ENCODE measurements at places on chromosomes 5 and 9. TPM values are rescaled to one million over a fixed set of nuclear protein-coding genes. Genes with fewer than 3 reads are reported as not detected.

SLCO4C1 gene
- total RNA-seq: 0.12 TPM

- H3K36me3 ChIP-seq: no peaks in the 10 kb centered on the region
- H3K4me1 ChIP-seq: peaks cover 76% of the 10 kb centered on the region
- H3K27me3 ChIP-seq: no peaks in the 10 kb centered on the region
- no peak overlapping the region for H3K27ac ChIP-seq
- no peak overlapping the region for H3K4me3 ChIP-seq
Measured at GRCh38 chr5:53035868-53036381, 46.8 kb downstream of the ITGA2 start.

GRCh38 chr5:179258001-179258921 lies 87.0 kb downstream of the ADAMTS2 start:
- DNase-seq: no peak
- H3K36me3 ChIP-seq: no peaks in the 10 kb centered on the region
- no peak overlapping the region for H3K27ac ChIP-seq
- H3K4me1 ChIP-seq: no peaks in the 10 kb centered on the region

GRCh38 chr5:14954616-14955343 lies 83.2 kb upstream of the ANKH start:
- no peaks in the 10 kb centered on the region for H3K36me3 ChIP-seq
- peaks cover 7% of the 10 kb centered on the region for H3K4me1 ChIP-seq
- no peak for DNase-seq
- H3K27me3 ChIP-seq: no peaks in the 10 kb centered on the region
- H3K27ac ChIP-seq: no peak overlapping the region

- no peaks in the 10 kb centered on the region for H3K36me3 ChIP-seq
- 0 out of 2 replicates have a peak, but pooled peaks cover 2% of the 10 kb centered on the region for H3K4me1 ChIP-seq
- H3K27me3 ChIP-seq: no peaks in the 10 kb centered on the region
- DNase-seq: no peak
- no peak overlapping the region for H3K4me3 ChIP-seq
Measured at GRCh38 chr9:110443866-110444220, 106.2 kb upstream of the TXNDC8 start.

RASEF gene
- 0.12 TPM for total RNA-seq

MYOZ3 gene
- total RNA-seq: 0.10 TPM

OR13C2 gene
- not detected for total RNA-seq

MEIKIN gene
- total RNA-seq: not detected

NPR2 gene
- total RNA-seq: 18.8 TPM

- DNase-seq: no peak
- H3K27me3 ChIP-seq: peaks cover 10% of the 10 kb centered on the region
Measured at GRCh38 chr9:121817476-121817875, 166.0 kb downstream of the DAB2IP start.

DNA sequence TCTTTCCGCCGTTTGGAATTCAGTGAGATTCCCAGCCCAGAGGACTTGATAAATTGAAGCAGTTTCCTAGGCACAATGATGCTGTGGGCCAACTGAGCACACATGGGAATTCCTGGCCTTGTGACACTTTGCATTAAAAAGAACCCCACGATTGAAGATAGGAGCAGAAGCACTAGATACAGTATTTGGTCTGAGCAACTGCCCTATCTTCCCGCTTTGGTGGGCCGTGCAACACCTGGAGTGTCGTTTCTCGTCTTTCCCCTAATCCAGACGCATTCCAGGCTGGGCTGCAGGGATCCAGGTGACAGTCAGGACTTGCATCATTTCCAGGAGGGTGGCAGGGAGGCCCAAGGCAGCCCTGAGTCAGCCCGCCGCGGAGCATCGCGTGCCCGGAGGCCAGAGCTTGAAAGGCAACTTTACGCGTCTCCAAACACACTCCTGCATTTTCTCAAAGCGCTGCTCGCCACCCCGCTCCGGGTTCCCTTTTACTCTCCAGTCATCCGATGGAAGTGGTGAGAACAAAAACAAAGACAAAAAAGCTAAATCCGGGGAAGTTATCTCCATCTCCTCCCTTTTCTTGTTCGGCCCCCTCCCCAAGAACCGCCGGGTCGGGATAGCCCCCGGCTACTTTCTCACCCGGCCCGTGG lies 753 bp upstream of the STC2 start:
- H3K27ac ChIP-seq: peak overlapping the region; percentile 85
- peak; percentile 54 for DNase-seq
- peaks cover 52% of the 10 kb centered on the region for H3K4me1 ChIP-seq
- peak overlapping the region; percentile 96 for H3K4me3 ChIP-seq
- no peaks in the 10 kb centered on the region for H3K27me3 ChIP-seq

DNA sequence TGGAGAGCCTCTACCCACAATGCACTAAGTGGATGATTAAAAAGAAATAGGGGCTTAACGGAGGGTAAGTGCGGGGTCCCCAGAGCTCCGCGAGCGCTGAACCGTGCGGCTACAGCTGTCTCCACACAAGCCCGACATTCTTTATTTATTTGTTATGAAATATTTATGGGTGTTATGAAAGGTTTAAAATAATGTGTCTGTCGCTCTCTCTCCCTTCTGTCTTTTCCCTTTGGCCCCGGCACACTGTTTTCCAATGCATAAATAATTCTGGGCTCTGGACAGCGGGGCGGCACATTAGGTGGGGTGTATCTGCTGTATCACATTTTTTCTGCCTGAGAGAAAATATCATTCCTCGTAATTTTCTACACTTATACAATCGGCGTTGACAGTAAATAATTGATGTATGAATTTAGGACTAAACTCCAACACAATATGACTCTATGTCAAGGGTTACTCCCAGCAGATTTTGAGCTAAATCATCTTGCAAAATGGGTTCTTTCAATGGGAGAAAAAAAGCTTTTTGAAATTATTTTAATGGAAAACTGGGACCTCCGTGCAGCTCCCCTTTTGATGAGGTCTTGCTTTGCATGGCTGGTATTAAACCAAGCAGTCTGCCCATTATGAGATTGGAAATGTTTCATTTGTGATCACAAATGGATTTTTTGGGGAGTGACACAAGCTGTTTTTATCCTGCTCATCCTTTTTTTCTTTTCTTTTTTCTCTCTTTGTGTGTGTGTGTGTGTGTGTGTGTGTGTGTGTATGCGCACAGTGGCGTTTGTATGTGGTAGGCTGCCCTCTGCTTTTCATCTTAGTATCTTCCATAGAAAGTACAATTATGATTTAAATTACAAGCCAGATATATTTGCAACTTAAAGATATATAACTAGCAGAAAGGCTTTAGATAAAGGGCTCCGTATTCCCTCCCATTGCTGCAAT lies 370.6 kb upstream of the IRX4 start:
- H3K4me3 ChIP-seq: no peak overlapping the region
- H3K27ac ChIP-seq: no peak overlapping the region

ABLIM3 gene
- total RNA-seq: 14.3 TPM

- no peak overlapping the region for H3K27ac ChIP-seq
- H3K4me1 ChIP-seq: peaks cover 58% of the 10 kb centered on the region
- no peaks in the 10 kb centered on the region for H3K27me3 ChIP-seq
- H3K36me3 ChIP-seq: no peaks in the 10 kb centered on the region
Measured at GRCh38 chr9:37966412-37967013, 62.6 kb upstream of the SLC25A51 start.

DNA sequence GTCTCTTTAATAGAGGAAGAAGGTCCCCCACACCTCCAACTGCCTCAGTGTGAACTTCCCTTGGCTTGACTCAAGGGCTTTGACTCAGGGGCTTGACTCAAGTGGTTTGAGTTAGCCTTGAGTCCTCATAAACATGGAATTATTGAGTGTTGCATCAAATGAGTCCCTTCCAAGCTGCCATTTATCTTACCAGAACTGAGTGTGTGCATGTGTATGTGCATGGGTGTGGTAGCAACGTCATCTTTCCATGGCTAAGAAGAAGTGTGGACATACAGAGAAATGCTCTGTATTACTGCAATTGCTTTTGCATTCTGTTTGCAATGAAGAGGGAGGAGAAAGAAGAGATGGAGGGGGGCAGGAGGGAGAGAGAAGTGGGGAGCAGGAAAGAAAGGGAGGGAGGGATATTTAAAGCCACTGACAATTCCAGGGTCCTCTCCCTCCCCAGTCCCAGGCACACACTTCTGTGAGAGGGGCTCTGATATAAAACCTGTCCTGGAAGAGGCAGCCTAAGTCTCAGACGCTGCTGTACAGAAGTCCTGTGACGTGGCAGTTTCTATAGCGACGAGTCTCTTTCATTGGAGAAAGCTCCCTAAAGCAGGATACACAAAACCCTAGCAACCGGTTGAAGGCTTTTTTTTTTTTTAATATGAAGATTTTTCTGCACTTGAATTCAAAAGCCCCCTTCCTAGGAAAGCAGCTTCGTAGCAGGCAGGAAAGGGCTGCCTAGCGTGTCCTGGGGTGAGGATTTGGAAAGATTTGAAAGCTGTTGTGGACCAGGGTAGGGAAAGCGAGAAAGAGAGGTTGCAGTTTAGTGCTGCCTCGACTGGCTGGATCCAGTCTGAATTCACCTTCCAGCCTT lies 93.3 kb upstream of the MAP1B start:
- H3K4me1 ChIP-seq: peaks cover 10% of the 10 kb centered on the region
- no peak for DNase-seq
- no peak overlapping the region for H3K4me3 ChIP-seq
- no peaks in the 10 kb centered on the region for H3K36me3 ChIP-seq

ADGRD2 gene
- not detected for total RNA-seq

DNA sequence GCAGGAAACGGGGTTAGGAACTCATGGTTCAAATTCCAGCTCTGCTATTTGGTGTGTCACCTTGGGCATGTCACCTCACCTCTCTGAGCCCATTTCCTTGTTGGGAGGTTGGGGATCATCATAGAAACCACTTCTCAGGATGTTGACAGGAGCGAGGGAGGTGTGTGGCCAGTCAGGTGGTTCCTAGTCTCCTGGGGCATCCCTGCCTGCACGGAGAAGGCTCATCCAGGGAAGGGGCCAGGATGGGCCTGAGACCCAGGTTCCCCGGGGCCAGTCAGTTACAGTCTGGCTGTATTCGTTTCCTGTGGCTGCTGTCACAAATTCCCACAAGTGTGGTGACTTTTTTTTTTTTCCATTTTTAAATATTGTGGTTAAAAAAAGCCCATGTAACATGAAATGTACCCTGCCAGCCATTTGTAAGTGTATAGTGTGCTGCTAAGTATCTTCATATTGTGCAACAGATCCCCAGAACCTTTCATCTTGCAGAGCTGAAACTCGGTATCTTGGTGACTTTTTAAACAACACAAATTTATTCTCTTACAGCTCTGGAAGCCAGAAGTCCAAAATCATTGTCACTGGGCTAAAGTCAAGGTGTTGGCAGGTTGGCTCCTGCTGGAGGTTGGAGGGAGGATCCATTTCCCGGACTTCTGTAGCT lies 78.7 kb upstream of the UNC5A start:
- H3K4me3 ChIP-seq: no peak overlapping the region
- no peaks in the 10 kb centered on the region for H3K36me3 ChIP-seq
- H3K4me1 ChIP-seq: no peaks in the 10 kb centered on the region
- 0 out of 2 replicates have a peak, but pooled peaks cover 5% of the 10 kb centered on the region for H3K27me3 ChIP-seq

DNA sequence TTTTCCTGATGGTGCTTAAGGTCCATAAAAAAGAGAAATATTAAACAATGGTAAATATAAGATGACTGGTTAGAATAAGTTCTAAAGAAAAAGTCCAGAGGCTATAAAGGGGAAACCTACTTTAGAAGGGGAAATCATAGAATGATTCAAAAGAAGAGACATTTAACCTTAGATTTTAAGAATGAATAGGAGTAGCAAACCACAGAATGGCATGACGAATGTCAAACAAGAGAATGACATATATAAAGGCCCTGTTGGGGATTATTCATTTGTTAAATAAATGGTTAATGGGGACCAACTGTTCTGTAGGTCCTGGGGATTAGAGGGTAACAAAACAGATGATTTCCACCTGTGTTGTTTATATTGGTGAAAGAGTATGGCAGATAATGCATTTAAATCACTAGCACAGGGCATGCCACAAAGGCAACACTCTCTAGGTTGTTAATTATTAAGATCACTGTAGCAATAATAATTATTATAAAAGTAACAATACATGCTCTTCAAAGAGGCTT lies 495.2 kb upstream of the GRIA1 start:
- H3K27me3 ChIP-seq: no peaks in the 10 kb centered on the region
- no peak for DNase-seq
- H3K27ac ChIP-seq: no peak overlapping the region

PHF2 gene
- 20.6 TPM for total RNA-seq

MZB1 gene
- 0.81 TPM for total RNA-seq

PKD2L2 gene
- not detected for total RNA-seq

IL4 gene
- not detected for total RNA-seq

- H3K4me1 ChIP-seq: peaks cover 9% of the 10 kb centered on the region
- no peaks in the 10 kb centered on the region for H3K27me3 ChIP-seq
- DNase-seq: no peak
- H3K4me3 ChIP-seq: no peak overlapping the region
- H3K27ac ChIP-seq: no peak overlapping the region
- H3K36me3 ChIP-seq: no peaks in the 10 kb centered on the region
Measured at GRCh38 chr9:127603226-127603625, 8.9 kb upstream of the STXBP1 start.

GRCh38 chr9:124929464-124929863 lies 11.4 kb downstream of the GOLGA1 start:
- H3K36me3 ChIP-seq: 0 out of 2 replicates have a peak, but pooled peaks cover 8% of the 10 kb centered on the region
- no peaks in the 10 kb centered on the region for H3K27me3 ChIP-seq
- DNase-seq: no peak
- no peak overlapping the region for H3K27ac ChIP-seq
- no peaks in the 10 kb centered on the region for H3K4me1 ChIP-seq
- no peak overlapping the region for H3K4me3 ChIP-seq

DNA sequence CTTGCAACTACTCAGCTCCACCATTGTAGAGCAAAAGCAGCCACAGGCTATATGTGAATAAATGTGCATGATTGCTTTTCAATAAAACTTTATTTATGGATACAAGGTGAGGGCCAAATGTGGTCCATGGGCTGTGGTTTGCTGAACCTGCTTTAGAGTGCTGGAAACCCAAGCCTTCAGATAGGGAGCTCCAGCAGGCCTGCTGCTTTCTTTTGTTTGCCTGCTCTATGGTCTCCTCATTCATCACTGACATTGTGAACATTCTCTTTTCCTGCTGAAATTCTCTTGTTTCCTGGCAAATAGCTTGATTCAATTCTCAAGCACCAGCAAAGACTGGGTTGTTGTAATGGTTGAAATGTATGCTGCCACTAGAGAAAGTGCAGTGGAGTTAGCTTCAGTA lies 26.0 kb downstream of the EGFLAM start:
- no peak overlapping the region for H3K27ac ChIP-seq
- no peaks in the 10 kb centered on the region for H3K4me1 ChIP-seq
- no peak overlapping the region for H3K4me3 ChIP-seq
- no peak for DNase-seq
- H3K27me3 ChIP-seq: peaks cover 9% of the 10 kb centered on the region

DNA sequence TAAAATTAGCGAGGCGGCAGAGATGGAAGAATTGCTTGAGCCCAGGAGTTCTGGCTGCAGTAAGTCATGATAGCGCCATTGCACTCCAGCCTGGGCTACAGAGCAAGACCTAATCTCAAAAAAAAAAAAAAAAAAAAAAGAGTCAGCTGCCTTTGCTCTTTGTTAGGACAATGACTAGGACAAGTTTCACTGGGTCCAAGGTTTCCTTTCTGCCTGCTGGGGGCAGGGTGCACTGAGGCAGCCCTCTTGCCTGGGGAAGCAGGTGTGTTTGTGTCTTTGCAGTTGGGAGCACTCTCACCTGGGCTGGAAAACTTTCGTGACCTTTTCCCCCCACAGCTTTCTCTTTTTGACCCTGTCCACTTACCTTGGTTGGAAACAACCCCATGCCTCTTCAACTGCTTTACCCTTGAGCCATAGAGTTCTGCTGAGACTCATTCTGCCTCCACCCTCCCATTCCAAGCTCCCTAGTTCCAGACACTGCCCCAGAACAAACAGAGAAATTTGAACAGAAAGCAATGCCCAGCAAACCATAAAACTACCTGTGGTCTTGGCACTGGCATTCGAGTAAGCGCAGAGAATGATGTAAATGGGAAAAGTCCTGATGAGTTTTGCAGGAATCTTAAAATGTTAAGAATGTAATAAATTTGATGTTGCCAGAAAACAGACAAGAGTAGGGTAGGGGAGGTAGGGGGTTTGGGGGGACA lies 17.0 kb upstream of the MYO10 start:
- no peaks in the 10 kb centered on the region for H3K4me1 ChIP-seq
- no peak for DNase-seq
- no peak overlapping the region for H3K4me3 ChIP-seq
- no peak overlapping the region for H3K27ac ChIP-seq
- H3K36me3 ChIP-seq: no peaks in the 10 kb centered on the region

Data from HCT116 (cell line).